ENCODE measurements at places on chromosomes 1 and 21.

GRCh38 chr1:53367503-53368313, 39.8 kb upstream of the LRP8 start:
- peak; percentile 84 for DNase-seq

GRCh38 chr1:172950528-172950927, 100.2 kb downstream of the TNFSF18 start:
- no peak for DNase-seq

GRCh38 chr1:240706150-240706935, 94.4 kb upstream of the GREM2 start:
- DNase-seq, result no peak

- no peak for DNase-seq
These were observed 63.1 kb downstream of the C1orf21 start for GRCh38 chr1:184449916-184450315.

DNA sequence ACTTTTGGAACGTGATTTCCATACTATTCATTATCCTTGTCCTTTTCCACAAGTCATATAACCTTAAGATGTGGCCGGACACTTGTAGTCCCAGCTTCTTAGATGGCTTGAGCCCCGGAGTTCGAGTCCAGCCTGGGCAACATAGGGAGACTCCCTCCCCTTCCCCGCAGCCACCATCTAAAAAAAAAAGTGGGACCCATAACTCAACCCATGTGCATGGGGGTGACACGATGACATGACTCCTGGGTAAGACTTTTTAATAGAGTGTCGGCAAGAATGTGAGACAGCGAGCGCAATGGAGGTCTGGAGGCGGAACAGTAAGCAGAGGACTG, 25.7 kb downstream of the MIA3 start:
- DNase-seq, result no peak

DNA sequence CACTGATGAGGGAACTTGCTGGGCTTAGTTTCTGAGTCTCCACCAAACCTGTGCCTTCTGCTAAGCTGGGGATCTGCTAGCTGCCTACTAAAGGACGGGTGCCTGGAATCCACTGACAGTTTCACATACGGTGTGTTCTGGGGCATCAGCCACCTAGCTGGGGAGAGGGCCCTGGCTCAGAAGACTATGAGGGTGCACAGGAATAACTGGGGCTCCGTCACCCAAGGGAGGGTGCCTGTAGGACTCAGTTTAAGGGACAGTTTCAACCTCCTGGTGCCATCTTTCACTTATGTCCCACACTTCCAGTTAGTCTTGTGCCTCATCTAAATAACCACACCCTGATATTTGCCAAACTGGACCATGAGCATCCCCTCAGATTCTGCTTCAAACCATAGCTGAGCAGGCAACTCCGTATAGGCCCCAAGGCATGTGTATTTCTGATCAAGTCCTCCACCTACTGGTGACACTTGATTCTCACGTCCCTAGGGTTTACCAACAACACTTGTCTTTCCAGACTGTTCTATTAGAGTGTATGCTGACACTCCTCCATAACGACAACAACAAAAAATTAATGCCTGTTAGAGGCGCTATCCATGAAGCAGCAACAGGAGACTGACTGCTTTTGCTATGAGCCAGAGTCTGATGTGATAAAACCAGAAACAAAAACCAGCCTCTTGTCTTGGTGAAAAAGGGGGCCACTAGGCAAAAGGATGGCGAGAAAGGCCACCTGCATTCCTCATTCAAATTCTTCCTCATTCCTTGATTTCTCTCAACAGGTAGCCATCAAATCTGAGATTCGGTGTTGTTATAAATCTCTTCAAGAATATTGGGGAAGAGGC, 55.0 kb upstream of the PAXBP1 start:
- peak; percentile 50 for DNase-seq

- no peak for DNase-seq
These were observed 7.8 kb downstream of the VANGL2 start for GRCh38 chr1:160407839-160408801.

- no peak for DNase-seq
These were observed 26.3 kb downstream of the KCNN3 start for GRCh38 chr1:154843636-154844296.

GRCh38 chr1:99465176-99465900, 180.6 kb upstream of the PALMD start:
- DNase-seq, result no peak

DNA sequence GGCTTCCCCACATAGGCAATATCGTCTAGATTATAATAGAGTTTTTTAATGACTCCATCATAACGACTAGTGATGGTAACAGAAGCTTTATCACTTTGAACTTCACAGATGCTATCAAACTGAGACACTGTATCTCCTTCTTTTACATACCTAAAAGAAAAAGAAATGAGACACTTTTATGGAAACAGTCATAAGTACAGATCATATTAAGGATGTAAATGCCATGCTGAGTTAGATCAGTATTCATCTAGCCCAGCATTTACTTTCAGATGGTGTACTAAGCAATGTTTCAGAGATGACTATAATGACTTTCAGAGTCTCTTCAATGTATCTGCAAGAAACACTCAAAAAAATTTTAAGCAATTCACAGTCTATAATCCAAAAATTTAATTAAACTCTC, 18.9 kb downstream of the DBT start:
- peak; percentile 67 for DNase-seq

GRCh38 chr1:210289248-210289647, 39.5 kb upstream of the HHAT start:
- DNase-seq, result no peak

GRCh38 chr1:41101950-41102607, 80.6 kb upstream of the SLFNL1 start:
- DNase-seq, result no peak

DNA sequence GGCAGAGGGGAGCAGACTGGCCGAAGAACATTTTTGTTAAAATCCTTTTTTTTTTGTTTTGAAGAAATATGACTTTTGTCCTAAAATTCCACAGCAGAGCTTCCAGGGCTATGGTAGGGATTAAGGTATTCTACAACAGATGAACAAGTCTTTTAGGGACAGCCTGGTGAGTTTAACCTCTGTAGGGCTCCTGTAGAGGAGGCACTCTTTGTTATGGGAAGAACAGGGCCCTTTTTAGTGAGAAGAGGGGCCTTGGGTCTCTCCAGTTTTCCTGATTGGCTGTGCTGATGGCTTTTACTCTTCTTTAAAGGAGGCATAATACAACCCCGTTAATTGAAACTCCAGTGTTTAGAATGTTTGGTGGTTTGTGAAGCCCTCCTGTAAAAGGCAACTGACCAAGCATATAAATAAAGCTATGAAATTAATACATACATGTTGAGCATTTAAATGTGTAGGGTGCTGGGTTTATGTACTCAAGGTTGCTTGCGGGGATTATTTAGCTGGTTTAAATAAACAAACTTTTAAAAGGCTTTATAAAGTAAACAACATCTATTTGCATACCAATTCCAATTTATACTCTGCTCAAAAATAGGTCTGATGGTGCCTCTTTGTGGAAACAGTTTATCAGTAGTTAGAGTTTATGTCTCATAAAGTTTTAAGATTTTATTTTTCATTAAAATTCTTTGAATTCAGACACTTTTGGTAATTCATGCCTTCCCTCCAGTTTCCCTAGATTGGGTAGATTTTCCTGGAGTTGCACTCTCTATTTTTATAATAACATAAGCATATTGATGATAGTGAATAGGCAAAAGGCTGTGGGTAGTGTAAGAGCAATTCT, 46.5 kb downstream of the PBX1 start:
- no peak for DNase-seq

- DNase-seq, result no peak
These were observed 688.4 kb downstream of the USP25 start for GRCh38 chr21:16418226-16418625.

GRCh38 chr1:3332662-3333061, 121.8 kb upstream of the ARHGEF16 start:
- DNase-seq, result no peak

- DNase-seq, result no peak
These were observed 158.4 kb upstream of the DPT start for GRCh38 chr1:168887381-168887780.

GRCh38 chr1:2382621-2383361, 8.6 kb downstream of the MORN1 start:
- peak; percentile 41 for DNase-seq

GRCh38 chr1:217482356-217483102, 148.4 kb downstream of the GPATCH2 start:
- peak; percentile 89 for DNase-seq

DNA sequence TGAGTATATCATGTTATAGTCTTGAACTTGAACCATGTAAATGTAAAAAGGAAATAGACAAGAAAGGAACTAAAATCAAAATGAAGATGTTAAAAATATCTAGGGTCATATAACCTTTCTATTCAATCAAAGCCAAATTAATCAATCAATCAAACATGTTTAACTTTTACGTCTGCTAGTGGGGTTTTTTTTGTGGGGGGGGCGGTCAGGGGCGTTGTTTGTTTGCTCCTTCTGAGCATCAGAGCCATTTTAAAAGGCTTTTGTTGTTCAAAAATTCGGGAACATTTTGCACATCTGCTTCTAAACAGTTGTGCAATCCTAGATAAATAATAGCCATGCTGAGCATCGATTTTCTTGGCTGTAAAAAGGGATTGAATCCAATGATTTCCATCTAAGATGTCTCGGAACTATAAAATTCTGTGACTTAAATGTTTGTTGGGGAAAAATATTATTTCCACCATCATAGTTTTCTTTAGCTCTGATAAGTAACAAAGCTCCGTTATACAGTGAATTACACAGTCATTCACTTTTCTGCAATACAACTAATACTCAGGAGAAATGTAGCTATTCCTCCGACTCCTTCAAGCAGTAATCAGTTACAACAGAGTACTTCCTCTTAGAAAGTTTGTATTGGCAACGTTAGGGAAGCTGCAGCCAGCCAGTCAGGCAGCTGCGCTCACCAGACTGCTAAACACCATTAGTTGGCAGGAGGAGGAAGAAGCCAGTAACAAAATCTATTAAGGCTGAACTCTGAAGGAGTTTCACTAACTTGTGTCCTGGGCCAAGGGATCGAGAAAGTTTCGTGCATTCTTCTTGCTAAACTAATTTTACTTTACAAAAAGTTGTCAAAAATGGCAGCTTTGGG, 2.2 kb downstream of the SPATA6 start:
- DNase-seq, result no peak

DNA sequence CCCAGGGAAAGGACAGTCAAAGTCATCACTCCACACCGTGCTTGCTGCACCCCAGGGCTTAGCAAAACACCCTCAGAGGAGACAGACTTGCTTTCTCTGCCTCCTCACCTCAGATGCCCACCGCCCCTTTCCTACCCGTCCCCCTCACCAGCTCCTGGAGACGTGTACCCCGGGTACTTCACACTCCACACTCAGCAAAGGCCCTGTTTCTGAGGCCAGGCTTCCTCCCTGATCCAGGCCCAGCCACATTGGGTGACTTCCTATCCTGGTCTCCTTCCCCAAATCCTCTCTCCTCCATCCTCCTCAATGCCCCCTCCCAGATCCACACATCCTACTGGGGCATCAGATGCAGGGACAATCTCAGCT, 116.7 kb downstream of the DMRTB1 start:
- DNase-seq, result no peak

- no peak for DNase-seq
These were observed 11.6 kb upstream of the TNFSF18 start for GRCh38 chr1:173062150-173062938.

DNA sequence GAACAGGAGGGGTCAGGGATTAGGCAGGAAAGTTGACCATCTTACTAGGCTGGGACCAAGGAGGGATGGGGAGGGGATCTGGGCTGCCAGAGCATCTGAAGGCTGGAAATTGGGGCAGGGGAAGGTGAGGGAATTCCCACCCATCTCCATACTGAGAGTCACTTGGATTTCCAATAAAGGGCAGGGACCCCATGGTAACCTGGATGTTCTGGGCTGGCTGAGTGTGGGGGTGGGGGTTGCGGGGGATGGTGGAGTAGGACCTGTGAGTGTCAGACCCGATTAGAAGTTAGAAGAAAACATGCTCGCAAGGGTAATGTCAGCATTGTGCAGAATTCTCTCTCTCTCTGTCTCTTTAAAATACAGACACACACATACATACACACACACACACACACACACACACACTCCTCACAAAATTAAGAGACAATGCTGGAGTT, 40.0 kb upstream of the EPS15 start:
- no peak for DNase-seq

GRCh38 chr1:115225993-115226685, 111.9 kb downstream of the NGF start:
- no peak for DNase-seq

All from activated CD4-positive, alpha-beta T cell treated with anti-CD3 and anti-CD28 coated beads, Interleukin-2, Interleukin-6, amounts not matched to agents 100 ng/mL and 50 ng/mL, durations not matched to agents 16 hours and 8 hours (primary cell).